GM12892 (cell line): ENCODE measurements at places on chromosomes 1 and 21.

DNA sequence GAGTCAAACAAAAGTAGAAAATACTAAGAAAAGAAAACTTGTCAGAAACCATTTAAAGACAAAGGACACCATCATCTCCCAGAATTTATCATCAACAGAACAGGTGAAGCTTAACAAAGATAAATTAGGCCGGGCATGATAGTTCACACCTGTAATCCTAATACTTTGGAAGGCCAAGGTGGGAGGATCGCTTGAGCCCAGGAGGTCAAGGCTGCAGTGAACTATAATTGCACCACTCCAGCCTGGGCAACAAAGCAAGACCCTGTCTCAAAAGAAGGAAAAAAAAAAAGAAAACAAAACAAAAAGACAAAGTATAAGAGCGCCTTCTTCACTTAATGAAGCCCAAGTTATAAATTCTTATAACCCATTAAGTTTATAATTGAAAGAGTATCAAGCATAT is 25.6 kb downstream of the RERE start:
- DNase-seq: no peak

DNA sequence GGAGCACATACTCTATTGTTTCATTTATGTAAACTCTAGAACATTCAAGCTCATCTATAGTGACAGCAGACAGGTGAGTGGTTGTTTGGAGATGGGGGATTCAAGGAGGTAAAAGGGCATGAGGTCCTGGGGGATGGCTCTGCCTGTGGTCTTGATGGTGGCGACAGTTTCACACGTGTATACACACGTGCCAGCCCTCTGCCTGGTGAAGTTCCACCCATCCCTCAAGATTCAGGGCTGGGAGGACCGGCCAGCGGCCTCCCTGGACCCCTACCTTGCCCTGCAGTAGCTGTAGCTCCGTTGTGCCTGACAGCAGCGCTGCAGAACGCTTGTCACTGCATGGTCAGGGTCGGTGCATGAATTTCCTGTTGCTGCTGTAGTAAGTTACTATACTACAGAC is 38.9 kb upstream of the UTS2 start:
- DNase-seq: no peak

- no peak for DNase-seq
These were observed 56.5 kb upstream of the ADAR start for GRCh38 chr1:154664331-154665002.

- no peak for DNase-seq
These were observed 158.4 kb downstream of the GABPA start for GRCh38 chr21:25893191-25893590.

- DNase-seq: no peak
These were observed 19.6 kb downstream of the UBR4 start for GRCh38 chr1:19190468-19190867.

DNA sequence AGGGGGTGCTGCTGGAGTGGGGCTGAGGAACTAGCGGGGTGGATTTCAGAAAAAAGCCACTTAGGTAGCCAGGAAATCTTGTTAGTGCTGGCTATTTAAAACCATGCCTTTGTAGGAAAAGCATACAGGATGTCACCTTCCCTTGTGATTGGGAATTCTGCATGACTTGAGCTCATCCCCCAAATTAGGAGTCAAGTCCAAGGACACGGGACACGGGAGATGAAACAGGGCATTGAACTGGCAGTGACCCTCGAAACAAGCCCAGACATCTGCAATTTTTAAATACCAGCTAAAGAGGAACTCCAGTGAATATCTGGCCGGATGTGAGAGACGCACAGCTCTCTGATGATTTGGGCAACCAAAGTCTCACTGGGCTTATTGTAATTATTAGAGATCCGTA is 32.8 kb downstream of the C2CD2 start:
- DNase-seq: no peak
